ENCODE measurements at places on chromosomes 3 and 15.
A peak's percentile ranks its signal among the peaks of the same experiment; 100 is the strongest.

DNA sequence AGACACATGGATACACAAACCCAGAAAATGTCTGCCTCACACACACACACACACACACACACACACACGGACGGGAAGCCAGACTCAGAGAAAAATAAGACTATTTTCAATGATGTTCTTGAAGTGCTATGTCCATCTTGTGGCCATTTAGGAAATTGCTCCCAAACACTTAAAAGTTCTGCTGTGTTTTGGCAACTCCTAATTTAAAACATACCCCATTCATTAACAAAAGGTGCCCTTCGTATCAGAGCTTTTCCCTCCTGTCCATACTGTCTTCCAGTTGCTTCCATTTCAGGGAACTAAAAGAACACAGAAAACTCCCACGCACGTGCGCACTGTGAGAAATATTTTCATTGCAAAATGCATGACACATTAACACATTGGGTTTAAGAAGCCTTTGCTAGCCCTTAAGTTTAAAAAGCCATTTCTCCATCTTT, 44.6 kb downstream of the SLC12A1 start:
- DNase-seq = no peak

DNA sequence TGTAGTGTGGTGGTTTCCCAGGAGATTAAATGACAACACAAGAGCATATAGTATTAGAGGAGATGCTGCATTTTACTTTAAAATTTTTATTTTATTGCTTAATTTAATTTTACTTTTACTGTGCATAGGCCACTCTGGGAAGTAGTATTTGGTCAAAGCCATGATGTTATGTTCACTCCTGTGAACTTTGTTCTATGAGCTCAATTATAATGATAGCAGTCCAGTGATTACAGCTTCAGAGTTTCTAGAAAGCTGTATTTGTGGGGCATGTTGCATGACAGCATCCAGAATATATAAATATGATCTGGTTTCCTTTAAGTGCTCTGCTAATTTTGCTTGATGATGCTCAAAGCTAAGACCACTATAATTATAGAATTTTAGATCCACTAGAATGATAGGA, 338.6 kb downstream of the NSUN3 start:
- DNase-seq = no peak

- DNase-seq = peak; percentile 35
These were observed 112.4 kb upstream of the BHLHE40 start for GRCh38 chr3:4866866-4867265.

GRCh38 chr15:58513726-58514336, 82.0 kb downstream of the LIPC start:
- DNase-seq = no peak

- DNase-seq = no peak
These were observed 283.8 kb upstream of the RGMA start for GRCh38 chr15:93372865-93373223.

DNA sequence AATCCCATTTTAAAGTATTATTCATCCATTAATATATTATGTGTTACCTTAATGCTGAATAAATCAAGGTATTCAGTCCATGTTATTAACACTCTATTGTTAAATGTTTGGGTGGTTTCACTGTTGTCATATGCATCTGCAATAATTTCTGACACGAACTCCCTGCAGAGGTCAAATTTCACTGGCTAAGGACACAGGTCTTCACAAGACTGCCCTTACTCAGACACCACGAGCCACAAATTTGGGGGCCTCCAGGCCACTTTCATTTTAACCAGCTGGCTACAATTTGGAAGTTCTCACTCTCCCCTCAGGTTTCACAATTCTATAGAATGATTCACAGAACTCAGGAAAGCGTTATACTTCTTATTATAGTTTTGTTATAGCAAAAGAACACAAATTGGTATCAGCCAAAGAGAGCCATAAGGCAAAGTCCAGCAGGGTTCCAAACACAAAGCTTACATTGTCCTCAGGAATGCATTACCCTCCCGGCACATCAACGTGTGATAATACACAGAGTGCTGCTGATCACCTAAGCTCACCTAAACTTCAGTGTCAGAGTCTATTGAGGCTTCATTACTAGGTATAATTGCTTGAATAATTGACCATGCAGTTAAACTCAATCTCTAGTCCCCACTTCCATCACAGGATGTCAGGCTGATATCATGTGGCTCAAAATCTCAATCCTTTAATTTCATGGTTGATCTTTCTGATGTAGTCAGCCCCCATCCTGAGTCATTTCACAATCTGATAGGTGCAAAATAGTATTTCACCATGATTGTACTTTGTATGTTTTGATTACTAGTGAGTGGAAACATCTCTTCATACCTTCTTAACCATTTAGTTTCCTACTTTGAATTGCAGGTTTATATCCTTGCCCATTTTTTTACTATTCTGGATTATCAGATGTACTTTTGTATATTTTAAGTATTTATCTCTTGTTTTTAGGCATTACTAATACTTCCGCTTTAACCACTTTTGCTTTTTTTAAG, 441.4 kb upstream of the AGTR1 start:
- no peak for DNase-seq

- DNase-seq = no peak
These were observed 129.9 kb upstream of the TGFBR2 start for GRCh38 chr3:30476368-30477084.

DNA sequence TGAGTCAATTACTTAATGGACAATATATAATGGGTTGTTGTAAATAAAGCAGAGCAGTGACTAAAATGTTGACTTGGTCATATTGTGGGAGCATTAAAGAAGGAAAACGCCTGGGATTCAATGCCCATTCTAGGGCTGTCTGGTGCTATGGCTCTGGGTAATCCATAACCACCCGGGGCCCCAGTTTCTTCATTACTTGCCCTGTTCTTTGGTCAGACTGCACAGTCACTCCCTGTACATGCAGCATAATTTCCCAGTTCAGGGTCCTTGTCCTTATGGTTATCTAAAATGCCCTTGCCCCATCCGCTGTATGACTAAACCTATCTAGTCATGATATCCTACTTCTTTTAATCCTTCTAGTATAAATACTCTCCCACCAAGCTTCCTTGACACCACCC, 27.5 kb upstream of the DENND4A start:
- DNase-seq = no peak

GRCh38 chr3:150743508-150743907, 19.5 kb downstream of the SIAH2 start:
- DNase-seq = no peak

DNA sequence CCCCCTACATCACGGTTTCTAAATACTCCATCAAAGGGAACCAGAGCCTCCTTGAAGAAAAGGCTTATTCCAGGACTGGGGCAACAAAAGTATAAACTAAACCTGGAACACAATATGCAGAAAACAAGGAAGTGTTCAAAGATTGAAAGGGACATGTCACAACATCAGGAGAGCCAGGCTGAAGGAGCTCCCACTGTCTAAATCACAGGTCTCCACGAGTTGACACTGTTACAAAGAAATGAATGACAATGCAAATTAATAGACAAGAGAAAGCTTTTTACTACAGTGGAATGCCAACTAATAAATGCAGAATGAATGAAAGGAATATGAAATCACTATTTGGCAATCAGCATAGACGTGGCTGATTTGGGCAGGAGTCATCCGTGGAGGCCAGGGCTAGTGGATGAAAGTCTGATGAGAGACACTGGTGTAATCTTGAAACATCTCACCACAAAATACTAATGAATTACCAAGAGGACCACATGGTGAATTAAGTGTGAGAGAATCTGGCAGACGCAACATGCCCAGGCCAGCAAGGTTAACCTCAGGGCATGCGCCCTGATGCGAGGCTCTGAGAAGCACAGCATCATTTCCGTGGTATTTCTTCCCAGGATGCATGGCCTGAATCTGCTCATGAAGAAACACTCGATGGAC, 123.8 kb upstream of the TJP1 start:
- DNase-seq = no peak

DNA sequence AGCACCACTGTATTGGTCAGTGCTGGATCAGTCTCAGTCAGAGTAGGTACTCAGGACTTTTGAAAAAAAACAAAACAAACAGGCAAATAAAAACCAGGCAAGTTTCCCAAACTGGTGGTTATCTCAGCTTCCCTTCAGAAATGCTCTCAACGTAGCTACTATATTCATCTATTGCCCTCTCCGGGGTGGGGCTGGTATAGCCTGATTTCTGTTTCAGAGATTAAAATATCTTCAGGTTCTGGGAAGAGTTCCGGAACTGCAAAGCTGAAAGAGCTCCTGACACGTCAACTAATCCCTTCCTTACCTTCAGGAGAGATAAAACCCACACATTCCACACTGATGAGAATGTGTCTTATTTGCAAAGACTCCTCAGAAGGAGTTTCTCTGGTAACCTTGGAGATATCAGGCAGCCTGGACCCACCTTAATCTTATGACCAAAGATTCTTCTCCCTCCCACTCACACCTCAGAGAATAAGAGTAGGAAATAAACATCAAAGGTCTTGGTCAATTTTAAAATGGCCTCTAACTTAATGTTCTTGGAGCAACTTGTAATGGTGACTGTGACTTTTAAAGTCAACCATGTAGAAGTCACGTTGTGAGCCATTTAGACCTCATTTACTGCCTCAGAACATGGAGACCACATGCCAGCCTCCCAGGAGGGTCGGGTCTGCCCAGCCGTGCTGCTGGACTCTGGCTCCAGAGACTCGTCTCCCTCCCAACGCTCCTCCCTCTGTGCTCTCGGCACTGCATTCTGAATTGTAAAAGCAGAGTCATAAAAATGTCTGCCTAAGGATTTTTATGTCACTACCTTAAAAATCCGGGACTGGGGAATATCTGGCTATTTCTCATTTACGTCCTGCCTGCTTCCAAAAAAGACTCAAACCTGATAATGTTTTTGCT, 53.8 kb downstream of the CDCP1 start:
- no peak for DNase-seq

- DNase-seq = no peak
These were observed 108.0 kb downstream of the KCNH8 start for GRCh38 chr3:19256313-19256712.

GRCh38 chr3:194286375-194287146, 64.6 kb downstream of the CPN2 start:
- DNase-seq = no peak

GRCh38 chr15:66593219-66593780, 27.5 kb upstream of the LCTL start:
- DNase-seq = no peak

DNA sequence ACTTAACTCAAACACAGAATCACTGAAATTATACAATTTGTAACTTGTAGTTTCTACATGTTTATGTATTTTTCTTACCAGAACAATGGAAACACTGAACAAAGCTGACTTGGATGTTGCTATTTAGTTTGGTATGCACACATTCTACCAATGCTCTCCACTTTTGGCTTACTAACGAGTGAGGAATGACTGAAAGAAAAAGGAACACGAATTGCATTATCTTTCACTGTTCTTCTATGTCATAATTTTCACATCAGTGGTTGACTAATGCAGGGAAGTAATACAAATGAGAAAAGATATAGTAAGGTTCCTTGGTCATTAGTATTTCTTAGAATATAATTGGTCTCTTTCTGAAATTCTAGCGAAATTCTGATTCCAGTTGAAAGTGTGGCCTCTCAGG, 9.8 kb upstream of the CNTN3 start:
- DNase-seq = no peak

- no peak for DNase-seq
These were observed 95.0 kb downstream of the ADCY5 start for GRCh38 chr3:123353850-123354233.

Measured in CD4-positive, alpha-beta T cell treated with Interleukin-15 for 4 hours (primary cell).